Peyer's patch (tissue), 4 donors: ENCODE measurements at places on chromosomes 5 and 9. TPM values are rescaled to one million over a fixed set of nuclear protein-coding genes. Genes with fewer than 3 reads are reported as not detected.

The RASGEF1C gene
- total RNA-seq: not detected

The NR6A1 gene
- 43.0 TPM for total RNA-seq

The TMEM174 gene
- total RNA-seq: not detected

The TEX48 gene
- total RNA-seq: not detected

The LVRN gene
- total RNA-seq: 5.8 TPM

The GPR151 gene
- not detected for total RNA-seq

The ADGRD2 gene
- not detected for total RNA-seq

The SYK gene
- total RNA-seq: 48.7 TPM

The TAF7 gene
- total RNA-seq: 49.2 TPM

The STKLD1 gene
- not detected for total RNA-seq

The SPATA31A3 gene
- not detected for total RNA-seq

The TMEM232 gene
- total RNA-seq: 1.1 TPM

The PCDHGA2 gene
- total RNA-seq: not detected

The TUSC1 gene
- 14.2 TPM for total RNA-seq

The IRX2 gene
- not detected for total RNA-seq

The ZNF483 gene
- 1.6 TPM for total RNA-seq

The SLC6A19 gene
- 500 TPM for total RNA-seq

The DNLZ gene
- 13.0 TPM for total RNA-seq

The S1PR3 gene
- 6.7 TPM for total RNA-seq

The FOXD4L4 gene
- 0.88 TPM for total RNA-seq

The PAM gene
- total RNA-seq: 130 TPM

The ARID3C gene
- not detected for total RNA-seq
